ENCODE measurements at places on chromosomes 13 and 19.
A peak's percentile ranks its signal among the peaks of the same experiment; 100 is the strongest.

DNA sequence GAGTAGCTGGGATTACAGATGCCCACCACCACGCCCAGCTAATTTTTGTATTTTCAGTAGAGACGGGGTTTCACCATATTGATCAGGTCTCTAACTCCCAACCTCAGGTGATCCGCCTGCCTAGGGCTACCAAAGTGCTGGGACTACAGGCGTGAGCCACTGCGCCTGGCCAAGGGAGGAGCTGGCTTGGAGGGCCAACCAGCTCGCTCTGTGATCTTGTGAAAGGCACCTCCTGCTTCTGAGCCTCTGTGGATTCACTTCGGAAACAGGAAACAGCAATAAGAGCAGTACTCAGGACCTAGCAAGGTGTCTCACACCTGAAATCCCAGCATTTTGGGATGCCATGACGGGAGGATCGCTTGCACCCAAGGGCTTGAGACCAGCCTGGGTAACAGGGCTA is 2.0 kb upstream of the ELL start:
- no peak for DNase-seq

- DNase-seq, result no peak
Measured at GRCh38 chr19:38400361-38400760, 2.5 kb upstream of the FAM98C start.

GRCh38 chr13:90577726-90578125 is 769.8 kb upstream of the MIR17HG start:
- DNase-seq, result no peak

GRCh38 chr13:84649853-84650252 is 767.6 kb upstream of the SLITRK1 start:
- DNase-seq, result no peak

- DNase-seq, result no peak
Measured at GRCh38 chr13:99331881-99332293, 24.7 kb upstream of the GPR183 start.

- no peak for DNase-seq
Measured at GRCh38 chr19:5096536-5096935, 127.6 kb downstream of the KDM4B start.

- DNase-seq, result no peak
Measured at GRCh38 chr13:108227651-108228272, 9.6 kb downstream of the ABHD13 start.

DNA sequence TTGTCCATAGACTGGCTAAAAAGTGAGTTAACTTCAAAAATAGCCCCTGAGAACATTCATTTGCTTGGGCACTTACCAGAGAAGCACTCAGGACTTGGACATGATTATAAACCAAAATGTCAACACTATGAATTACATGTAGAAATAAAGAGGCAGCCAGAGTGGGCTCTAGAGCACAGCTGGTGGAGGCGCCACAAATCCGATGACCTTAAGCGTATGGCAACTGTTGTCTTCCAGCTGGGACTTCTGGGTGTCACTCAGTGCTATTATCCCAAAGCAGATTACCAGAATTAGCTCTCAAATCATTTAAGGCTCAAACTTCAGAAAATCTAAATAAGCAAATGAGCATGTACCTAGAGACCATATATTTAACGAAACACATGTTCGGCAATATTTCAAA is 1255.5 kb upstream of the SLC10A2 start:
- no peak for DNase-seq

GRCh38 chr19:58518256-58519086 is 1.1 kb downstream of the ZBTB45 start:
- no peak for DNase-seq

GRCh38 chr19:13234518-13234917 is 84.3 kb downstream of the IER2 start:
- peak; percentile 44 for DNase-seq

DNA sequence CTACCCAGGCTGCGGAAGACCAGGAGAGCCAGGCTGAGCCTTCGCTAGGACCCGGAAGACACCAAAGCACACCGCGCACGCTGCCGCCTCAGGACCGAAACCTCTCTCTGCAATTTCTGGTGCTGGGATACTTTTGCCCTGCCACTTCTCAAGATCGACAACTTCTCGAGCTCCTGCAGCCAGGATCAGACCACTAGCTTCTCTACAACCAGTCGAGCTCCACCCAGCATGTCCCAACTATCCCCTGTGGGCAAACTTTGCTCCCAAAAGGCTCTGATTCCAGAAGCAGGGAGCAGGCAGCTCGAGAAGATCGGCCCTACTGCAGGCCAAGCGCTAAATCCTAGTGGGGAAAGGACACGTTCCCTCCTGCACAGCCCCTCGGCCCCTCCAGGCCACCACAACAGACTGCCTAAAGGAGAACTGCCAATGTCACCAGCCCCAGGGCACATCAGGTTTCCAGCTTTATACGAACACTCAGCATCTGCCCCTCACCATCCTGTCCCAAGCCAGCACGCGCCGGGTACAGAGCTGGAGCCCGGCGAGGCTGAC is 979 bp downstream of the AKAP8 start:
- DNase-seq, result no peak

DNA sequence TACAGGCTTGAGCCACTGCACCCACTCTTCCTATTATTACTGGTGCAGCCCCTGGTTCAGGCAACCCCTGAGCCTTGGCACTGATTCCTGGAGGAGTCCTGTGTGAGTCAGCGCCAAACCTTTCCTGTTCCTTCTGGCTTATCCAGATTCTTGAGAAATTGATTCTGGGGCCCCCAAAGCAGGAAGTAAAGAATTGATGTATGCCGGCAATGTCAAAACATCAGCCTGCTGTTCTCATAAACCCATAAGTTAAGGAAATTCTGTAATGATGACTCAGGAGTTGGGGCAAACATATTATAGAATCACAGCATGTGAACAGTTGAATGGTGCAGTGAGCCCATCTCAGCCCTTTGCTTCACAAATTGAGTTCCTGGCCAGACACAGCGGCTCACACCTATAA is 1.4 kb upstream of the OR7G3 start:
- DNase-seq, result no peak

DNA sequence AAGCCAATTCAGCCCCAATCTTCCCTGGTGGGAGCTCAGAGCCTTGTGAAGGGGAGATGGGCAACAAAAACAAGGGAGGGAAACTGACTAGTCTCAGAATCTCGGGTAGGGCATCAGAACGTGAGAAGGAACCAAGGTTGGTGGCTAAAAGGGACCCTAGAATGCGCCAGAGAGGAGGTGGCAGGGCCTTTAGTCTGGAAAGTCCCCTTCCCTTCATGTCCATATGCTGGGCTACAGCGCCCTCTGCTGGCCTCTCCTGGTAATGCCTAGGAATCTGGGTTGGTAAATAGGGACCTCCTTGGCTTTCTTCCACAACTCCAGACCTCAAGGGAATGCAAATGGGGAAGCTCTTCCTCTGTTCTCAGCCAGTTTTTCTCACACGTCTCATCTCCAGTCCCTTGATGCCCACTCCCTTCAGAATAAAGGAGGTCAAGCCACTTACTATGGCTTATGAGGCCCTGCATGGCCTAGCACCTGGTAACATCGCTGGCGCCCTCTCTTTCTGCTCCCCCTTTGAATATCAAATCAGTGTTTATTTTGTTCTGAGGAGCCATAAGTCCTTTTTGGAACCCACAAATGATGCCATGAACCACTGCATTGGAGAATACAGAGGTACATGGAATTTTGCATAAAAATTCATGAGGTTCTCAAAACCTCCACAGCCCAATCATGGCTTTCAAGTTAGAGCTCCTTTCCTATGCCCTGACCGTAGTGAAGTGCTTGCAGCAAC is 1.4 kb upstream of the CCDC97 start:
- DNase-seq, result peak; percentile 91

DNA sequence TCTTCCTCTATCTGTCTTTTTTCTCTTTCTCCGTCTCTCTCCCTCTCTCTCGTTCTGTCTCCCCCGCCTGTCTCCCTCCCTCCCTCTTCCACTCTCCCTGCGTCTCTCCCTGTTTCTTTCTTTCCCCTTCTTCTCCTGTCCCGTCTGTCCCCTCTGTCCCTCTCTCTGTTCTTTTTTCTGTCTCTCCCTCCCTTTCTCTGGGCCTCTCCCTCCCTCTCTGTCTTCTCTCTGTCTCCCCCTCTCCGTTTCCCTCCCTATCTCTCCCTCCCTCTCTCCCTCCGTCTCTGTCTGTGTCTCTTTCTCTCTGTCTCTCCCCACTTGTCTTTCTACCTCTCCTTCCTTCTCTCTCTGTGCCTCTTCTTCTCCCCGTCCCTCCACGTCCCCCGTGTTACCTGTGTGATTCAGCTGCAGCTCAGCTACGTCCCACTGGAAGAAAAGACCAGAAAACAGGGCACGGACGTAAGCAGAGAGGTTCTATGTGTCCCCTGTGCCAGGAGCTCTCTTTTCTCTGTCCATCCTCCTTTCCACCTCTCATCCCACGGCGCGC is 1.2 kb downstream of the CD70 start:
- DNase-seq, result no peak

DNA sequence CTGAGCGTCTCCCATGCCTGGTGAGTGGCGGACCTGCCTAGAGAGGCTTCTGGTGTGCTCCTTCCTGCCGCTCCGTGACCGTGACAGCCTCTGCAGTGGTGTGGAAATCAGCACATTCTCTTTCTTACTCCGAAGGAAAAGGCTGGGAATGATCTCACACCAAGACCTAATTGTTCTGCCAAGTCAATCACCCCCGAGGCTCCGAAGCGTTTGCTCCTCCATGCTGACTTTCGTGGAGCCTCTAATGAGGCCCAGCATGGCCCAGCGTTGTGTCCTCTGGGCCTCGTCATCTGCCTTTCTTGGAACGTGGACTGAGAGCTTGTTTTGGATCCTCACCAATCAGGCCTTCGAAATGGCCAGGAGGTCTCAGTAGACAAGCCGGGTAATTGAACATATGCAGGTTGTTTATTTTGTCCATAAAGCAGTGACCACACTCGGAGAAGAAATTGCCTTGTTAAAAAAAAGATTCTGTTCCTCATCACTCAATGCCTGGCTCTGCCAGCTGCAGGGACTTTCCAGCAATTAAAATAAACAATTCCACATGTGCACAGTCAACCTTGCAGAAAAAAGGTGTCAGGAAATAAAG is 107.1 kb downstream of the UBL3 start:
- no peak for DNase-seq

- peak; percentile 42 for DNase-seq
Measured at GRCh38 chr19:43784241-43784980, 3.6 kb upstream of the KCNN4 start.

- DNase-seq, result no peak
Measured at GRCh38 chr13:32409001-32409313, 19.0 kb downstream of the N4BP2L1 start.

DNA sequence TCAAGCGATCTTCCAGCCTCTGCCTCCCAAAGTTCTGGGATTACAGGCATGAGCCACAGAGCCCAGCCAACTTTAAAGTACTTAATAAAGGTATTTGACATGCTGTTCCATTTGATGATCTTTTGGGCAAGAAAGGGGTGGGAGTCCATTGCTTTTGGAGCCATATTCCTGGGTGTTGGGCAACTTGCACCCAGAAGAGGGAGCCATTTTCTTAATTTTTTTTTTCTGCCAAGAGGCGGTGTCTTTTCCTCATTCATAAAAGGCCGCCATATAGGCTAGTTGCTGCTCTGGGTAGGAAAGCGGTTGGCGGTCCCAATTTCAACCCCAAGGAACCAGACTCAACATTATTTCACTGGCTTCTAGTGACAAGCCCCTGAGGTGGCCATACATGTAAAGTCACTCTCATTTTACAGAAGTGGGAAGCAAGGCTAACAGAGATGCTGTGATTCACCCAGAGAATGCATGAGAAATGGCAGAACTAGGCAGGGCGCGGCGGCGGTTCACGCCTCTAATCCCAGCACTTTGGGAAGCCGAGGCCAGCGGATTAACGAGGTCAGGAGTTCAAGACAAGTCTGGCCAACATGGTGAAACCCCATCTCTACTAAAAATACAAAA is 139.6 kb downstream of the CACNA1A start:
- DNase-seq, result no peak

GRCh38 chr13:41547251-41548000 is 90.1 kb downstream of the RGCC start:
- no peak for DNase-seq

GRCh38 chr19:43674183-43674582 is 4.2 kb upstream of the PLAUR start:
- no peak for DNase-seq

DNA sequence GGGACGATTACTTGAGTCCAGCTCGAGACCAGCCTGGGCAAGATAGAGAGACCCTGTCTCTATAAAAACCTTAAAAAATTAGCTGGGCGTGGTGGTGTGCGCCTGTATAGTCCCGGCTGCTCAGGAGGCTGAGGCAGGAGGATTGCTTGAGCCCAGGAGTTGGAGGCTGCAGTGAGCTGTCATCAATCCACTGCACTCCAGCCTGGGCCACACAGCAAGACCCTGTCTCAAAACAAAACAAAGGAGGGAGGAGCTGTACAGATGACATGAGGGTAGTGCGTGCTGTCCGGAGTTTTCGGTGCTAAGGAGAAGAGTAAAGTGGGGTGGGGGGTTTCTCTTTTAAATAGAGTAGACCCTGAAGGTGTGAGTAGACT is 22.6 kb downstream of the HDGFL2 start:
- DNase-seq, result no peak

DNA sequence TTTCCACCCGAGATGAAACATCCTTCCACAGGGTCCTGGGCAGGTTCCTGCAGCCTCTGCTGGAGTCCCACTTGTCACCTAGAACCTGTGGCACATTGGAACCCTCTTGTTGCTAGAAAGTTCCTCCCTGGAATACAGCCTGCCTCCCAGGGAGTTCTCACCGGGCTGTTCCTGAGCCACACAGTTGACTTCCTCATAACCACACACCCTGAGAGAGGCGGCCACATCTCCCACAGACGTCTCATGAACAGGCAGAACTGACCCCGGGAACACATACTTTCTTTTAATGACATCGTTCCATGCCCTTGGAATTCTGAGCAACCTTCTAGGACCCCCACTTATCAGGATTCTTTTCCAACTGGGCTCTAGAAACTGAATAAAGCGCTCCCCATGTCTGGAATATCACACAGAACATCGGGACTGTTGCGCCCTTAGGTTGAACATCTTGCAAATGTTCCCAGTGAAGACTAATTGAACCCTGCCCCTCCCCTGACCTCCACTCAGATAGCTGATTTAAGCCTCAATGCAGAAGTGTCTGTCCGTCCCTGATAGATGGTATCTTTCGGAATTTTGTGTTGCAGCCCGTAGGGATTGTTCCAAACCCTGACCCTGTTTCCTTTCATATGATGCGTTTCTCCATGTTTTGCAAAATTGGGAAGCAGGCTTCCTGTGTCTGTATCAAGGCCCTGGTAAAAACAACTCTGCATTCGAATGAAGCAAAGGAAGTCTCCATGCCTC is 91.1 kb downstream of the RAB20 start:
- DNase-seq, result no peak

DNA sequence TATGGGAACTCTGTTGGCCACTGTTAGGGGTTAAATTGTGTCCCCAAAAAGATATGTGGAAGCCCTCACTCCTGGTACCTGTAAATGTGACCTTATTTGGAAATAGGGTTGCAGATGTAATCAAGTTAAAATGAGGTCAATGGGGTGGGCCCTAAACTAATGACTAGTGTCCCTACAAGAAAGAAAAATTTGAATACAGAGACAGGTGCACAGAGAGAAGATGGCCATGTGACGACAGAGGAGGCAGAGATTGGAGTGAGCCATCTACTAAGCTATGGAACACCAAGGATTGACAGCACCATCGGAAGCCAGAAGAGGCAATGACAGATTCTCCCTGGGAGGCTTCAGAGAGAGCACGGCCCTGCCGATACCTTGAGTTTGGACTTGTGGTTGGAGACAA is 16.5 kb downstream of the POU2F2 start:
- no peak for DNase-seq
